ENCODE measurements at places on chromosomes 3 and 15.

DNA sequence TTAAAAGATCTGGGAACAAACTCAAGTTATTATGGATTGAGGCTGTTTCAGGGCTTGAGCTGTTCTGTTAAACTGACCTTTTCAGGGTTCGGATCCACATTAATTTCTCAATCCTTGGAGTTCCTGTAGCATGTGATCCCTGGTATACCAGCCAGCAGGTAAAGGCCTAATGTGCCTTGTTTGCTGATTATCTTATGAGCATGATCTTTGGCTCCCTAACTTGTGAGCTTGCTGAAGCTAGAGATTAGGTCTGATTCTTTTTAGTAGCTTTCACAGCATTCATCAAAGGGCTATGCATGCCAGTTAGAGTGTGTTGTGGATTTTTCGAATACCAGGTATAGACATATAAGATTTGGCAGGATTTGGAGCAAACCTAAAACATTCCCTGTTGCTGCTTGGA, 10.3 kb downstream of the CORO2B start:
- DNase-seq = no peak

DNA sequence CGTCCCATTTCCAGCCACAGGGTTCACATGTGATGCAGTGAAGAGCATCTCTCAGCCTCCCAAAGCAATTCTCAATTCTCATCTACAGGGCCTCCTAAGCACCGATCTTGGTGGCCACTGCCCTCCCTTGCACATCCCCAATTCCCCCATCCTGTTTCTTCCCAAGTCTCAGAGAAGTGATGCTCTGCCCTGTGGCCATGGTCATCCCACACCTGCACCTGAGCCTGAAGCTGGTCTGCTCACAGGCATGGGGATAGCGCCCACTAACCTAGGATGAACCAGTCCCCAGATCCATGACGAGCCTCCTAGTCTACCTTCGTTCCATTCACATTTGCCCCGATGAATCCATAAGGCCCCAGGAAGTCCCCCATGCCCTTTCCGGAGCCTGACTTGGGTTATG, 201.5 kb downstream of the UACA start:
- no peak for DNase-seq

GRCh38 chr3:67642734-67643133, 11.7 kb downstream of the SUCLG2 start:
- no peak for DNase-seq

DNA sequence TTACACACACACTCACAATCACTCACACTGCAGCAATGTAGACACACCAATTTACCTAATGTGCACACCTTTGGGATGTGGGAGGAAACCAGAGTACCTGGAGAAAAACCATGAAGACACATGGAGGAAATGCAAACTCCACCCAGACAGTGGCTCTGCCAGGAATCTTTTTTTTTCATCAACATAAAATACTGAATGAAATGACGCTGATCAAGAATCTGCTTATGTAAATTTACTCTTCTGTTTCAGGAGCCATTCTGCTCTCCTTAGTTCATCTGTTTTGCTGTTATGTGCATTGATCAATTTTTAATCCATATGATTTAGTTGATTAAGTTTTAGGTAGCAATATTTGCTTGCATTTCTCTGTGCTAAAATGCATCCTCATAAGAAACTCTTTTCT, 414.2 kb upstream of the CCDC54 start:
- no peak for DNase-seq

GRCh38 chr15:42491539-42492225, 741 bp upstream of the ZNF106 start:
- DNase-seq = no peak
